ENCODE measurements at places on chromosomes 4 and X. TPM values are rescaled to one million over a fixed set of nuclear protein-coding genes. Genes with fewer than 3 reads are reported as not detected.

RBMXL3 gene
- polyA plus RNA-seq = not detected

GRCh38 chr4:65999518-65999871, 329.2 kb upstream of the EPHA5 start:
- DNase-seq = no peak

- DNase-seq = no peak
These were observed 365.8 kb upstream of the TENM3 start for GRCh38 chr4:181877329-181877848.

GRCh38 chr4:129974730-129975129, 878.8 kb downstream of the C4orf33 start:
- DNase-seq = no peak

DNA sequence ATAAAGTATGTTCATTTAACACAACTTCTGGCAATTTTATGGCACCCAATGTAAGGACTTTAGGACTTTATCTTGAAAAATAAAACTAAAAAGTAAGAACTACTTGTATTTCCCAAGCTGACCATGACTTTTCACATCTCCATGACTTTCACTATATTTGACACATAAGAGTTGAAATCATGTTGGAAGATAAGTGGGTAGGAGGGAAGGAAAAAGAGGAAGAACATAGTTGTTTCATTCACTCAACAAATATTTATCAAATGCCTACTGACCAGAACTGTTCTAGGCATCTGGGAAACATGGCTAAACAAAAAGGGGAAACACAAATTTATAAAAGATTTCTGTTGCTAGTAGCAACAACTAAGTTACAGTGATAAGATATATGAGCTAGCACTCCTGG, 16.0 kb downstream of the SCLT1 start:
- no peak for DNase-seq

DNA sequence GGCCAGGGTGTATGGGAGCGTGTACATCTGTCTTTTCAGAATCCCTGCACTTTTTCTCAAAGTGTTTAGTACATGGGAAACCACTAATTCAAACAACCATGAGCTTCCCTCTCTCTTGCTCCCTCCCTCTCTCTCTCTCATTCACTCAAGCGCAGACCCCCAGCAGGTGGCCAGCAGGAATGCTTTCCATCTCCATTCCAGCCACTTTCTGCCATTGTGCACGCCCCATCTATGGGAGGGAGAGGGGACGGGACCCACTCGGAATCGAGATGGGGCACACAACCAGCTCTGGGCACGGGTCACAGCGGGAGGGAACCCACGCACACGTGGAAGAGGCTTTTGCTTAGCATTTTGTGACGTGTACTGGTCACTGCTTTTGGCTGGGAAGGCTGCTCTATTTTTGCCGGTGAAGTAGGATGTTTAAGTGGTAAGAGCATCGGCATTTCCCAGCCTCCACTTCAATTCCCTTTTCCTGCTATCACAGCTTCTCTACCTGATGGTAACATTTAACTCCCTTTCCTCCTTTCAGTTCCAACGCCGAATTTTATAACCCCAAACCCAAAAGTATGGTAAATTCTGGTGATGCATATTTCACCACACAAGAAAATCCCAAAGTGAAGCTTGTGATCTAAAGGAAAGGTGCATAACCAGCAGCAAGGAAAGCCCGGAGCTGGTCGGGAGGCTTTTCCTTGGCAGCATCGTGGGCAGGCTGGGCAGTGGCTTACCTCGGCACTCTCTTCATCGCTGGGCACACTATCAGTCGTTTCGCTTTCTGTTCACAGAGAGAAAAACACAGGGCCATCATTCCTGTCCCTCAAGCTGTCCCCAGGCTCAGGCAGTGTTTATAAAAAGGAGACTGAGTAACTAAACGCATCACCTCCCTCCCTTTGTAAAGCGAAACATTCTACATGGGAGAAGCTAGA, 84.1 kb downstream of the IRF2 start:
- no peak for DNase-seq
